Smooth muscle cell of the brain vasculature (primary cell): ENCODE measurements at places on chromosomes 7 and 10.

GRCh38 chr10:6342096-6342685, 139.5 kb downstream of the PFKFB3 start:
- DNase-seq = no peak

DNA sequence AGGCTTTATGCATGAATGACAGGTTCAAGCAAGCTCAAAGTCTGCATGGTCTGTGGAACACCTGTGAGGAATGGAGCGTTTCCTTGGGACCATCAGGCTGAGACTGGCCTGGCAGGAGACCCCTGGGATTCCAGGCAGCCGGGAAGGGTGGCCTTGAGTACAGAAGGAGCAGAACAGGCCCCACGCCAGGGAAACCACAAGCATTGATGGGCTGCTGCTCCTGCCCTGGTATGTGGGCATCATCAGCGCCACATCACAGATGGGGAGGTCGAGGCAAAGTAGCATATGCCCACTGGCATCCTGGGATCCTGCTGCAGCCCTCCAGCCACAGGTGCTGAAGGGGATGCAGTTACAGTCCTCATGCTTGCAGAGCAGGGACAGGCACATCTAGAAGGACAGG, 40.9 kb downstream of the ANTXRL start:
- DNase-seq = no peak

- DNase-seq = no peak
Measured at GRCh38 chr10:26508016-26508415, 69.9 kb downstream of the APBB1IP start.

DNA sequence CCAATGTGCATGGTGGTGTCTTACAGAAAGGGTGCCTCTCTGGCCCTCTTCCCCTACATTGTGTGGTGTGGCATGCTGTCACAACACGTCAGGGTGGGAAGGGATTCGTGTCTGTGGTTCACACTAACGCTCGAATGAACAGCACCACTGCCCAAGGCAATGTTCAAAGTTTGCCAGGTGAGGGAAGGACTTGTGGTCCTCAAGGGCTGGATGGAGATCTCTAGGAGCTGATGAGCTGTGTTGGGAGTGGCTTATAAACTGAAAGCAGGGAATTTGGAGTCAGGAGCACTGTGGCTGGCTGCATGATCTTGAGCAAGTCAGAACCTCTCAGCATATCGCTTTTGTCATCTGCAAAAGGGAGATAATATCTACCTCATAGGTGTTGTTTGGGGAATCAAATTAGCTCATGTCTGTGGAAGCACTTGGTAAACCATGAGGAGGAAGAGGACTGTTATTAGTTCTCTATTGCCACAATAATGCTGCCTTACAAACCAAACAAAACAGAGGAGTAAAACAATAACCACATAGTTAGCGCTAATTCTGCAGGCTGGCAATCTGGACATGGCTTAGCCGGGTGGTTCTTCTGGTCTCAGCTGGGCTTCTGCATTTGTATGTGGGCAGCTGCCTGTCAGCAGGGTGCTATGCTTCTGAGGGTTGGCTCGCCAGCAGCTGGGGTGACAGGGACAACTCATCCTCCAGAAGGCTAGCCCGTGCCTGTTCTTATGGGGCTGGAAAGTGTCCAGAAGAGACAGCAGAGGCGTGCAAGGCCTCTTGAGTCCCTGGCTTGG, 22.9 kb upstream of the C10orf105 start:
- no peak for DNase-seq

- no peak for DNase-seq
Measured at GRCh38 chr10:124008681-124009080, 84.7 kb downstream of the CHST15 start.

DNA sequence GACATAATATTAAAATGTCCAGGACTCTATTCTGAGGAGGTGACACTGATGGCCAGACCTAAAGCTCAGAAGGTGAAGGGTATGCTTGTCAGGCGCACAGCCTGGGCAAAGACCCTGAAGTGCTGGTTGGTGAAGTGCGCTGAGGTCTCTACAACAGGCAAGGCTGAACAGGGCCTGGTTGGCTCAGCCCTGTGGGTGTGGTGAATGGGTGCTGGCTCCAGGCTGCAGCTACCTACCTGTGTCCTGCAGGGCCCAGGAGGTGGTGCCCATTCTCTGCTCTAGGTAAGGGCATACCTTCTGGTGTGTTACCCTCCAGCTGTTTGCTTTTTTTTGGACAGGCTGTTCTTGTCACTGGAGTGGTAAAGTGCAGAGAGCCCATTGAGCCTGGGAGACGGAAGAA, 85.1 kb downstream of the RAMP3 start:
- no peak for DNase-seq

DNA sequence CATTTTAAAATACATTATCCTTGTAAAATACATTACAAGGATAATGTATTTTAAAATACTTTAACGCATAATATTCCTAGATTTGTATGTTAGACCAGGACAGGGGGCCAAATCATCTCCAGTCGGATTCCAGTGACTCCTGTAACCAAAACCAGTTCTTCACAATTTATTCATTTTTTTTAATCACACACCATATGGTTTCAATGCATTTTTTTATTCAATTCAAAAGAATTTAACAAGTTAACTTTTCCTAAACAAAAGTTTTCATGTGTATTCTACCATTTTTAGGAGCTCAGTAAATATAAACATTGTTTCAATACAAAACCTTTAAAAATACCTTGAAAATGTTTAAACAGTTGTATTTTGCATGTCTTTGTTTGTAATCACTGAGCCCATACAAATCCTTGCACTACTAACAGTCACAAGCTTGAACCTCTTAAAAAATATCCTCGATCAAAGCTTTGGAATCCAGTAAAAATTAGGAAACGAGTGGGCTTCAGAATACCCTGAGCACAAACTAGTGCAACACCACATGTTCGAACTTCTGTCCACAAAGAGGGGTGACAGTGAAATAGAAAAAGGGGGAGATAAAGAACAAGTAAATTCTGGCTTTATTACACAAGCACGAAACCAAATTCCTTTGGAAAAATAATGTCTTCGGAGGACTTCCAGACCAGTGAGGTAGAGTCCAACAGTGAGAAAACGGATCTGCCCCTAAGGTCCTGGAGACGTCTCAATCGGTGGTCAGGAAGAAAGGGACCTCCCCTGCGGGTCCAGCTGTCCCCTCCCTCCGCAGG, 1.6 kb downstream of the CCDC71L start:
- no peak for DNase-seq

DNA sequence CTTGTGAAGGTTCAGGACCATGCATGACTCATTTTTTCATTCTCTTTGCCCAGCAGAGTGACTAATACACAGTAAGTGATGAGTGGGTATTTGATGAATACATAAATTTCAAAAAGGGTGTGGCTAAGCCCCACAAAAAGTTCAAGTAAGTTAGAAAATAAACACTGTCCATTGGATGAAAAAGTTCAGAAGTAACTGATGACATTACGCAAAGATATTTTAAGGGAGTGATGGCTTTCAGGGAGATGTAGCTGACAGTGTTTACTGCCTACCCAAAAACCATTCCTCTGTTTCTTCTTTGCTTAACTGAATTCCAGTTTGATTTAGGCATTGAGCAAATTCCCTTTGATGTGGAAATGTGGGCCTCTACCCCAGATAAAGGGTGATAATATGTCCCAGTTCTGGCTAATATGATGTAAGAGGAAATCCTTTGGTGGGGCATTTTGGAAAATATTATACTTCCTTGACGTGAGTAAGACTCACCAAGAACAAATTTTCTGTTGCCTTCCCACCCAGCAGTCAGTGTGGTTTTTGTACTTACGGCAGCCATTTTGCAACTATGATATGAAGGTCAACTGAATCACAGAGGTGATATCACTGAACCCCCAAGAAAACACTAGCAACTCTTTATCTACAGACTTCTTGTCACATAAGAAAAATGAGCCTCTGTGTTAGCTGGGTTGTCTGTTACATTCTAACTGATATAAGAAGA, 29.0 kb upstream of the EBLN1 start:
- no peak for DNase-seq

- DNase-seq = no peak
Measured at GRCh38 chr10:52999258-52999657, 226.7 kb upstream of the MBL2 start.

- DNase-seq = no peak
Measured at GRCh38 chr7:94432817-94433216, 38.1 kb downstream of the COL1A2 start.

DNA sequence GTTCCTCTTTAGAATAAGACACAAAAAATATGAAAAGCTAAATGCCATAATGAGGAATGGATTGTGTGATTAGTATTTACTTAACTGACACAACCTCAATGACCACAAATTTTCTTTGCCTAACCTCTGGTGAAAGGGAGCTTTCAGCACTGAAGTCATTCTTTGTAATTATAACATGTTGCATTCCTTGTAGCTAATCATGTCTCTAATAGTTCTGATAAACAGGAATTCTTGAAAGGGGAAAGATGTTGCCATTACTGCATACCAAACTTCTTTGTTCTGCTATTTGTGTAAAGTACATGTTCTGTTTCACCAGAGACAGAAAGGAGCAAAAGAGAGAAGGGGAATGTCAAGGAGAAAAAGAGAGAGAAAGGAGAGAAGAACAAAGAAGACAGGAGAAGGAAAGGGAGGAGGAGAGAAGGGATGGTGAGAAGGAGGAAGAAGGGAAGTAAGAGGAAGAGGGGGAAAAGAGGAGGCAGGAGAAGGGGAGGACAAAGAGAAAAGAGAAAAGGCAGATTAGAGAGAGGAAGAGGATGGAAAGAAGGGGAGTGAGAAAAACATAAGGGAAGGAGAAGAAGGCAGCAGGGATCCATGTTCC, 120.9 kb downstream of the SEMA3D start:
- DNase-seq = no peak
